ENCODE measurements at places on chromosomes 11 and 22. TPM values are rescaled to one million over a fixed set of nuclear protein-coding genes. Genes with fewer than 3 reads are reported as not detected.

TRIM22 gene
- 121 TPM for polyA plus RNA-seq

KLHL35 gene
- 0.60 TPM for polyA plus RNA-seq

YPEL4 gene
- polyA plus RNA-seq: 0.15 TPM

KDM4D gene
- polyA plus RNA-seq: 0.66 TPM

ELFN2 gene
- not detected for polyA plus RNA-seq

TTC28 gene
- 2.1 TPM for polyA plus RNA-seq
